ENCODE measurements at places on chromosomes 6 and 20.

DNA sequence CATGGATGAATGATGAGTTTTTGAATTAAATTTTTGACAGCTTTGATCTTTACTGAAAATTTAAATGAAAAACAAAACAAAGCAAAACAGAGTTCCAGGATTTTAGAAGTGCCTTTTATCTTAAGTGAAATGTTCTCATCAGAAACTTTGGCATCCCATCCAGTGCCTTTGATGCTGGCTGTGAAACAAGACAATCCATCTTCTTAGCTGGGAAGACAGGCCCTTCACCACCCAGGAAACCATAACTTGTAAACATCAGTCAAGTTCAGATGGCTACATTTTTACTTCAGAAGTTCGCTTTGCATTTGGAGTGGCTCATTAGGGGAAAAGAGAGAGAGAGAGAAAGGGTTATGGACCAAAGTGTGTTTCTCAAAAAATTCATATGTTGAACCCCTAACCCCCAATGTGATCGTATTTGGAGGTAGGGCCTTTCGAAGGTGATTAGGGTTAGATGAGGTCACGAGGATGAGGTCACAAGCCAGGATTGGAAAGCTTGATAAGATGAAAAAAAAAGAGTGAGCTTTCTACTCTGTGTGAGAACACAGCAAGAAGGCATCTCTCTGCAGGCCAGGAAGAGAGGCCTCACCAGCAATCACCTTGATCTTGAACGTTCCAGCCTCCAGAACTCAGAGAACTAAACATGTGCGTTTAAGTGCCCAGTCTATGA lies 366.5 kb downstream of the PRKN start:
- H3K4me3 ChIP-seq, result no peak overlapping the region
- no peak overlapping the region for H3K27ac ChIP-seq
- no peaks in the 10 kb centered on the region for H3K36me3 ChIP-seq
- DNase-seq, result no peak
- H3K27me3 ChIP-seq, result no peaks in the 10 kb centered on the region

- H3K27me3 ChIP-seq, result peaks cover 23% of the 10 kb centered on the region
- no peak overlapping the region for H3K27ac ChIP-seq
- no peak overlapping the region for H3K4me3 ChIP-seq
- peaks cover 3% of the 10 kb centered on the region for H3K4me1 ChIP-seq
Measured at GRCh38 chr6:5976811-5977210, 29.9 kb downstream of the NRN1 start.

GRCh38 chr20:49877386-49877921 lies 37.9 kb downstream of the SPATA2 start:
- H3K4me1 ChIP-seq, result no peaks in the 10 kb centered on the region
- H3K27ac ChIP-seq, result no peak overlapping the region
- H3K36me3 ChIP-seq, result peaks cover 57% of the 10 kb centered on the region
- DNase-seq, result no peak

DNA sequence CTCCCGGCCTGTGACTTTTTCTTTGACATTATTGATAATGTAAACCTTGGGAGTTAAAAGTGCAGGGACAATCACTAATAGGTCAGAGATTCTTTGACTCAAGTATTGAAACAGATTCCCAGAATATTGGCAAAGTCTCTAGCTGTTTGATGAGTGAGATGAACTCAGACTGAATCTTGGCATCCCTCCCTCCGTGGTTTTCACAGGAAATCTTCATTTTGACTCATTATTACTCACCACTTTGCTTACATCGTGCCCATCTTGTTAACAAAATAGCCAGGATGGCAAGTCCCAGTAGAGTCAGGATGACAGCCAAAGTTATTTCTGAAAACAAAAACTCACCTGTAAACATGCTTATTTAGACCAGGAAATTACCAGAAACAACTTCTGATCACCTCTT lies 2.0 kb downstream of the TSBP1 start:
- no peaks in the 10 kb centered on the region for H3K4me1 ChIP-seq
- H3K4me3 ChIP-seq, result no peak overlapping the region

DNA sequence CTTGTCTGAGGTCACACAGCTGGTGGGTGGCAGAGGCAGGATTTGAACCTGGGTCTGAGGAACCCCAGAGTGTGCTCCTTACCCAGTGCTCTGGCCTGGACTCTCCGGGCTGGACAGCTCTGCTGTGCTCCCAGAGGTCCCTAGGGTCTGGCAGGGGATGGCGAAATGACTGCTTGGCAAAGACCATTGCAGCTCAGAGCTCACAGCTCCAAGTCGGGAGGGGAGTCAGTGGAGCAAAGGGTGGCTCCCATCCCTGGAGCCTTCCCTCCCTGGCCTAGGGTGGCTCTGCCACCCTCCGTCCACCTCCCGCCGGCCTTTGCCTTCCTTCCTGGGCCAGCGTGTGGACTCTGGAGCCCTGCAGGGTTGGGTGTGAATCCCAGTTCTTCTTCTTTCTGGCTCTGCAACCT lies 17.5 kb downstream of the CEBPB start:
- peaks cover 3% of the 10 kb centered on the region for H3K4me1 ChIP-seq
- H3K27ac ChIP-seq, result no peak overlapping the region
- DNase-seq, result no peak
- no peak overlapping the region for H3K4me3 ChIP-seq
- H3K27me3 ChIP-seq, result peaks cover 12% of the 10 kb centered on the region

DNA sequence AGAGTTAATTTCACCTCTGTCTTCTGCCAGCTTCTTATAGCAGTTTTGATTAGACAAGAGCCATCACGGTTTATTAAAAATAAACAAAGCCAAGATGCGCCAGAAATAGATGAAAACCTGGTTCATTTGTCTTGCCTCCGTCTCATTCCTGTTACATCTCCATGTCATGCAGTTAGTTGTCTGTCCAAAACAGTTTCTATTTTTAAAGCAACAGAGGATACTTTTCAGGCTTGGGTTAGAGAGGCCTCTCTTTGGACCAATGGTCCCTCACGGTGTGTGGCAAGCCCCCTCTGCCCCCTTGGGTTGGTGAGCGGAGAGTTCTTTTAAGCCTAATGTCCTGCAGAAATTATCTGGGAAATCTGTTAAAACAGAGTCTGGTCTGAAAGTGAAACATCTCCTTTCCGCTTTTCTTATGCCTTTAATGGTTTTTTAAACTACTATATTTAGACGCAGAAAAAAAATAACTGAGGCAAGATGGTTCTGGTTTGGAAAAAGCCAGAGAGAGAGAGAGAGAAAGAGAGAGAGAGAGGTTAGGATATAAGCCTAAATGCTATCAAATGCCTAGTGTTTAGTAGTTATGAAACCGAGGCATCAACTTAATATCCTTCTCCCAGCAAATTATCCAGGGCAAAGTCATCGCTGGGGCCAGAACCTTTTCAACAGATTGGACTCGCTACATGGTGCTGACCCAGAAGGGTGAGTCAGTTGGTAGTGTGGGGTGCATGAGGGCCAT lies 64.5 kb downstream of the ZDHHC14 start:
- no peak for DNase-seq
- H3K4me3 ChIP-seq, result no peak overlapping the region
- H3K36me3 ChIP-seq, result no peaks in the 10 kb centered on the region

GRCh38 chr20:55744896-55745295 lies 260.4 kb downstream of the CBLN4 start:
- H3K27ac ChIP-seq, result no peak overlapping the region
- no peak for DNase-seq
- no peaks in the 10 kb centered on the region for H3K27me3 ChIP-seq
- no peaks in the 10 kb centered on the region for H3K4me1 ChIP-seq

GRCh38 chr20:32203356-32204204 lies 4.0 kb downstream of the PLAGL2 start:
- no peak overlapping the region for H3K4me3 ChIP-seq
- no peak overlapping the region for H3K27ac ChIP-seq
- H3K36me3 ChIP-seq, result peaks cover 39% of the 10 kb centered on the region
- DNase-seq, result no peak
